ENCODE measurements at places on chromosomes 11 and 22.

DNA sequence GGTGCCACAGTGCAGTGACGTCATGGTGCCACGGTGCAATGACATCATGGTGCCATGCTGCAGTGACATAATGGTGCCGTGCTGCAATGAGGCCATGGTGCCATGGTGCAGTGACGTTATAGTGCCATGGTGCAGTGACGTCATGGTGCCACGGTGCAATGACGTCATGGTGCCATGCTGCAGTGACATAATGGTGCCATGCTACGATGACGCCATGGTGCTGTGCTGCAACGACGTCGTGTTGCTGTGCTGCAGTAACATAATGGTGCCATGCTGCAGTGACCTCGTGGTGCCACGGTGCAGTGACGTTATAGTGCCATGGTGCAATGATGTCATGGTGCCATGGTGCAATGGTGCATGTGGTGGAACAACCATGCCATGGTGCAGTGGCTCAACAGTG lies 45.3 kb downstream of the DHCR7 start:
- DNase-seq: no peak

DNA sequence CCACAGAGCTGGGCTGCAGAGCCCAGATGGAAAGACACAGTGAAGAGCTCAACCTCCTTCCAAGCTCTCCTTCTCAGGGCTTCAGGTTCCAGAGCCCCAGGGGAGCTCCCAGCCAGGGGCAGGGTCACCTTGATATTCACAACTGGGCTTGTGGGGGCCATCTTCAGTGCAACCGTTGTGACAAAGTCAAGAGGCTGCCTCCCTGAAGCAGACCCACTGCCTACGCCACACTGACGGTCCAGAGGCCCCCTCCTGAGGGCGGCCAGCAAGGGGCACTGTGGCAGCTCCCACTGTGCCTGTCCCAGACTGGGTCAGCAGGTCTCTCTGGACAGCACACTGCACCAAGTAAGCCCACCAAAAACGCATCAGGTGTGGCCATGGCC lies 84.1 kb downstream of the DGCR2 start:
- no peak for DNase-seq

- no peak for DNase-seq
Measured at GRCh38 chr11:59898650-59899049, 20.1 kb downstream of the OOSP3 start.

- DNase-seq: peak; percentile 93
Measured at GRCh38 chr11:69670158-69670845, 4.9 kb downstream of the LTO1 start.

GRCh38 chr11:47270331-47271271 lies 668 bp downstream of the MADD start:
- peak; percentile 28 for DNase-seq

GRCh38 chr11:62205441-62205840 lies 3.0 kb upstream of the SCGB2A1 start:
- no peak for DNase-seq

Data from astrocyte of the hippocampus (primary cell).